ENCODE measurements at places on chromosomes 5 and 9. TPM values are rescaled to one million over a fixed set of nuclear protein-coding genes. Genes with fewer than 3 reads are reported as not detected.

Gene ZCCHC10
- polyA plus RNA-seq: 27.7 TPM

Gene N4BP3
- polyA plus RNA-seq: 0.29 TPM

Gene FBXW11
- polyA plus RNA-seq: 77.1 TPM

Gene MAP3K1
- polyA plus RNA-seq: 7.7 TPM

Gene CXXC5
- 21.3 TPM for polyA plus RNA-seq

Gene SKP2
- 21.6 TPM for polyA plus RNA-seq

Gene NDUFS4
- 110 TPM for polyA plus RNA-seq

Gene SOX30
- polyA plus RNA-seq: 0.09 TPM

Gene CD14
- polyA plus RNA-seq: 0.29 TPM

Gene CCDC180
- 0.65 TPM for polyA plus RNA-seq

Gene EXOSC2
- polyA plus RNA-seq: 22.9 TPM

Gene SPOCK1
- 74.6 TPM for polyA plus RNA-seq

Gene ANKRD55
- not detected for polyA plus RNA-seq

Gene CDO1
- polyA plus RNA-seq: 2.2 TPM

Gene SLC36A2
- not detected for polyA plus RNA-seq

Gene C5orf15
- 92.9 TPM for polyA plus RNA-seq

Gene CCL27
- polyA plus RNA-seq: not detected

Gene GPR150
- 0.24 TPM for polyA plus RNA-seq

All from AG04450 (cell line).